ENCODE measurements at places on chromosomes 1 and 21.
A peak's percentile ranks its signal among the peaks of the same experiment; 100 is the strongest.

- no peak for DNase-seq
These were observed 134.9 kb upstream of the B3GALT2 start for GRCh38 chr1:193321242-193321840.

DNA sequence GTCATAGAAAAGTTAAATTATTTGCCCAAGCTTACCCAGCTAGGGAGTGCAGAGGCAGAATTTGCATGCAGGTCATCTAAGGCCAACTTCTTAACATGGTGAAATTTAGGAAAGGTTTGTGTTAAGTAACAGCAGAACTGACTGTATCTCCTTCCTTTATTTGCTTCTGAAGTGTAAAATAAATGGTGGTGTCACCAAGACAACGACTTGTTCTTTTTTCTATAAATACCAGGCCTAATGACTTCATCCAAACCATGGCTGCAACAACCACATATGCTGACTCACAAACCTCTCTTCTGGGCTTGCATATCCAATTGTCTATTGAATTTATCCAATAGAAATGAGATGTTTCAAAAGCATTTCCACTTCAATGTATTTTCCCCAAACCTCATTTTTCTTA lies 19.1 kb downstream of the COL24A1 start:
- DNase-seq = peak; percentile 72

- no peak for DNase-seq
These were observed 274.4 kb downstream of the PTBP2 start for GRCh38 chr1:96996001-96996400.

GRCh38 chr1:4638345-4638729 lies 16.1 kb upstream of the AJAP1 start:
- no peak for DNase-seq

- no peak for DNase-seq
These were observed 98.5 kb downstream of the OSBPL9 start for GRCh38 chr1:51715369-51715768.

DNA sequence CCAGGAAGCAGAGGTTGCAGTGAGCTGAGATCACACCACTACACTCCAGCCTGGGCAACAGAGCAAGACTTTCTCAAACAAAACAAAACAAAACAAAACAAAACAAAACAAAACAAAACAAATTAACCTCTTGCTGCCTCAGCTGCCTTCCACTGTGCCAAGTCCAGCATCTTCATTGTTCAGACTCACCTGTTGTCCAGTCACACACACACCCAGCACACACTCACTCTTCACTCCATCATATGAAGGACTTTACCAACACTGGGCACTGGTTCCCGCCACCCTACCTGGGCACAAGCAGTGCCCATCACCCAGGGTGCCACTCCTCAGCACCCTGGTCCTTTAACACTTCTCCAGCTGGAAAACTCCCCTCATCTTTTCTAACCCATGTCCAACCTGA lies 14.6 kb downstream of the PYCR2 start:
- DNase-seq = no peak

DNA sequence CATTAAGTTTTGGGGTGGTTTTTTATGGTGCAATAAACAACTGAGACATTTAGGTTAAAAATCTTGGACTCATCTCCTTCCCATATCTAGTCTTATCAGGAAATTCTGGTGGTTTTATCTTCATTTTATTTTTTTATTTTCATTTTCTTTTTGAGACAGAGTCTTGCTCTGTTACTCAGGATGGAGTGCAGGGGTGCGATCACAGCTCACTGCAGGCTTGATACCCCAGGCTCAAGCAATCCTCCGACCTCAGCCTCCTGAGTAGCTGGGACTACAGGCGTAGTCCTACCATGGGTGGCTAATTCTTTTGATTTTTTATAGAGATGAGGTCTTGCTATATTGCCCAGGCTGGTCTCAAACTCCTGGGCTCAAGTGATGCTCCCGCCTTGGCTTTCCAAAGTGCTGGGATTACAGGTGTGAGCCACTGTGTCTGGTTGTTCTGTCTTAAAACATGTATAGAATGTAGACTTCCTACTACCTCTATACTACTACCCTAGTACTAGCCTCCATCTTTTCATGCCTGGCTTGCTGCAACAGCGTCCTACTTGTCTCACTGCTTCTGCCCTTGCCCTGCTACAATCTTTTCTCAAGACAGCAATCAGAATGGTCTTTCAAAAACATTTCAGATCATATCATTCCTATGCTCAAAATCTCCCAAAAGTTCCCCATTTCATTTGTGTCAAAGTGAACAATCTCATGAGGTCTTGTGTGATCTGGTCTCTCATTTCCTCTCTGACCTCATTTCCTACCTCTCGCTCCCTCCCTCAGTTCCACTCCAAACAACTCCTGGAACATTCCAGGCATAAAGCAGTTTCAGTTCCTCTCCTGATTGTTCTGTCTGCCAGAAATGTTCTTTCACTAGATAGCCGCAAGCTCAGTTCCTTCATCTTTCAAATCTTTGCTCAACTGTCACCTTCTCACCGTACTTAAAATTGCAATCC lies 5.9 kb upstream of the FCGR2A start:
- DNase-seq = no peak

GRCh38 chr1:20178634-20179370 lies 7.1 kb upstream of the UBXN10 start:
- no peak for DNase-seq

- no peak for DNase-seq
These were observed 49.4 kb downstream of the PRSS38 start for GRCh38 chr1:227864882-227865281.

- DNase-seq = no peak
These were observed 32.4 kb downstream of the ZNF326 start for GRCh38 chr1:90027281-90027680.

- DNase-seq = peak; percentile 93
These were observed 21.0 kb downstream of the B3GALT5 start for GRCh38 chr21:39633770-39634181.

GRCh38 chr1:38929476-38929875 lies 12.2 kb downstream of the RHBDL2 start:
- no peak for DNase-seq

DNA sequence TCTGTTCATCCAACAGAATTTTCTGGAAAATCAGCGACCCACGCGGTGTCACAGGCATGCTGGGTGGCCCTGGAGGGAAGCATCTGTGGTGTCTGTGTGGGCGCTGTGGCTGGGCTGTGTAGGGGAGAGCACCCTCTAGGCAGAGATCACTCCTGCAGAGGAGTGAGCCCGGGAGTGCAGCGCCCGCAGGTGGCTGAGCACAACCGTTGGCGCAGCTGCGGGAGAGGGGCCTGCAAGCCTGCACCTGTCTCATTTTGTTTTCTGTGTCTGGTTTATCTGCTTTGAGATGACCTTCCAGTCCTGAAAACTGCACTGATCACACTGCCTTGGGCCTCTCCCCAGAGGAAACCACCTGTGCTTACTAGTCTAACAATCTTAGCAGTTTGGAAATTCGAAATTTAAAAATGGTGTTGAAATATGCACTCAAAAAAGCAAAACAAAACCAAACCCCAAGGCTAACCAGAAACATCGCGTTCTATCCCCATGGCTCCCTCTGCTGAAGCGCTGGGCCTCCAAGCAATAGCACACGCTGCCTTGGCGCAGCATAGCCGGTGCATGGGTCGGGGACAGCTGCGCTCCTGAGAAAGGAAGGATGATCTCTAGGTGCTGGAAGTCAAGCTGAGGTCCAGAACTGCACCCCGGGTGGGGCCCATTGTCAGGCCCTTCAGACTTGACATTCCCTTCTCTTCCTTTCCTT lies 4.8 kb downstream of the FAM3B start:
- no peak for DNase-seq

GRCh38 chr1:53134042-53134485 lies 8.4 kb downstream of the SLC1A7 start:
- no peak for DNase-seq

GRCh38 chr1:153220606-153221303 lies 3.4 kb downstream of the PRR9 start:
- DNase-seq = no peak

GRCh38 chr1:44723064-44723463 lies 7.9 kb downstream of the RNU5D-1 start:
- no peak for DNase-seq

GRCh38 chr21:28224191-28224726 lies 768.4 kb downstream of the LTN1 start:
- no peak for DNase-seq

GRCh38 chr1:22619252-22619651 lies 17.2 kb upstream of the C1QA start:
- no peak for DNase-seq

DNA sequence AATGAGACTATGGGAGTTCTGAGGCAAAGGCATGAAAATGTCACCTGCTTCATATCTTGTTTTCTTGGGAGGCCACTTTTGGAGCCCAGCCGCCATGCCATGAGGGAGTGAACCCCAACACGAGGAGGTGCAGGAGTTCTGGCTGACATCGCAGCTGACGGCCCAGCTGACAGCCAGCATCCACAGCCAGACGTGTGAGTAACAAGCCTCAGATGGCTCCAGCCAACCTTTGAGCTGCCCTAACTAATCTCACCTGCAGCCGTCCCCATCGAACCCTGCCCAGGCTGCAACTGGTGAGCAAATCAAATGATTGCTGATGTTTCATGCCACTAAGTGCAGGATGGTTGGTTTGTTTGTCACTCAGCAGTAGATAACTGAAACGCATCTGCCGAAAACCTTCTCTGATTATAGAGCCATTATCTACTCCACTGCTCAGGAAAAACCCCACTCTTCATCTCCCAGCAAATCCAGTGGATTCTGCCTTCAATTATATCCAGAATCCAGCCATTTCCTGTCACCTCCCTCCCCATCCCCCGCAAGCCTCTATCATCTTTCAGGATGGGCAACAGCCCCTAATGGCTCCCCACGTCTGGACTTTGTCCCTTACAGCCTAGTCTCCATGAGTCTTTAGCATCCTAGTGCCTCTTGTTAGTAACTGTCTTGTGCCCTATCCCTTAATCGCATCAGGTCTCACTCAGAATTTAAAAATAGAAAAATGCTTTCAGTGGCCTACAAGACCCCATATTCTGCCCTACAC lies 18.5 kb upstream of the RAB4A start:
- DNase-seq = no peak

DNA sequence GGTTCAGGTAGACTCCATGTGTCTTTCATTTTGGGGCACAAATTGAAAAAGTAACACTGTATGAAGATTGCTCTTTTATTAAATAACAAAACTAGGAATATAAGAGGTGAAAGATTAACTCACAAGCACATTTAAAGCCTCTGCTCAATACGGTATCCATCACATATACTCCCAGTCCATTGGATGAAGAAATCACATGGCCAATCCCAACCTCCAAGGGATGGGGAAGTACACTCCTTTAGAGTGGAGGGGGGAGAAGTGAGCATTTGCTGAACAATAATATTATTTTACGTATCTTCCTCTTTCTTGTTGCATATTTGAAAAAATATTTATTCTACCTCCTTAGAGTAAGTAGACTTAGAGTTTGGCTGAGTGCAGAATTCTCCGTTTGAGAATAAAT lies 316.5 kb downstream of the LMX1A start:
- DNase-seq = no peak

GRCh38 chr1:33372677-33373076 lies 51.8 kb upstream of the A3GALT2 start:
- no peak for DNase-seq

- no peak for DNase-seq
These were observed 318.1 kb downstream of the KCNH1 start for GRCh38 chr1:210815641-210816550.

DNA sequence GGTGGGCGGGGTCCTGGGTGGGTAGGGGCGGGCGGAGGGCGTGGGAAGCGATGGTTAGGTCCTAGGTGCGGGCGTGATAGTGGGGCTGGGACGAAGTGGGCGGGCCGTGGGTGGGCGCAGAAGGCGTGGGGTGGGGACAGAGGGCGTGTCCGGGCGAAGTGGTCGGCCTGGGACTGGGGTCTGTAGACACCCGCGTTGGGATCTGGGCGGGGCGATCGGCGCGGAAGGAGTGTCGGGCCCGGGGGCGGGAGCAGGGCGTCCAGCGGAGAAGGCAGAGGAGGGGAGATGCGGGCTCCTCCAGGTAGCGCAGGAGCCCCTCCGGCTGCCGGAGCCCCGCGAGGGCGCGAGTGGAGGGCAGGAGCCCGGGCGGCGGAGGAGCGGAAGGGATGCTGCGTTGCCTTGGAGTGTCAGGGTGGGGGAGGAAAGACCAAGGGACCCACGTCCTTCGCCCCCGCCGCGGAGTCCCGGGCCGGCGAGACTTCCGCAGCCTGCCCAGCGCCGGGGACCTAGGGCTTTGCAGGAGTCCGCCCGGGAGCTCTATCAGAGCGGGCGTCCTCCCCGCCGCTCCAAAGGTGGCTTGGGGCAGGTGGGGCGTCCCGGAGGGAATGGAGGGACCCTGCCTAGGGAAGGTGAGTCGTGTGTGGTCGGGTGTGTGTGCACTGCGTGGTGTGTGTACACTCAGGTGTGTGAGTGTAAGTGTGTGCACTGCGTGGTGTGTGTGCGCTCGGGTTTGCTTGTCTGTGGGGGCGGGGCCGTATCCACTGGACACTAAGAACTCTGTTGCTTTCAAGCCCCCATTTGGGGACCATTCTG lies 27.0 kb upstream of the PRSS38 start:
- DNase-seq = no peak

- no peak for DNase-seq
These were observed 40.2 kb upstream of the DMRTB1 start for GRCh38 chr1:53419034-53419433.

DNA sequence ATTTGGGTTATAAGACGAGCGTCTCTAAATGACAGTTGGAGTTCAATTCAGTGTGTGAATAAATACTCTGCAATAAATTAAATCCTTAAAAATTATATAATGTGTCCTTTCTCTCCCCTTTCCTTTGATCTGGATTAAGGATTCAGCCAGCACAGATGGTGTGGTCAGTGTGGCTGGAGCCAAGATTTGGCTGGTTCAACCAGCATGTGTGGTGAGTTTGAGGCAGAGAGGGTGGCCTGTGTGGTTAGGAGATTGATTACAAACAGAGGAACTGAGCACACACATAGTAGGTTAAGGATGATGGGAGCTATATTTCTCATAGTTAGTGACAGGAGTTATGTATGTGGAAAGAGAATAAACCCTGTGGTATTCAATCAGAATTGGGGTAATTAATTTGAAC lies 14.2 kb upstream of the AMIGO1 start:
- no peak for DNase-seq

DNA sequence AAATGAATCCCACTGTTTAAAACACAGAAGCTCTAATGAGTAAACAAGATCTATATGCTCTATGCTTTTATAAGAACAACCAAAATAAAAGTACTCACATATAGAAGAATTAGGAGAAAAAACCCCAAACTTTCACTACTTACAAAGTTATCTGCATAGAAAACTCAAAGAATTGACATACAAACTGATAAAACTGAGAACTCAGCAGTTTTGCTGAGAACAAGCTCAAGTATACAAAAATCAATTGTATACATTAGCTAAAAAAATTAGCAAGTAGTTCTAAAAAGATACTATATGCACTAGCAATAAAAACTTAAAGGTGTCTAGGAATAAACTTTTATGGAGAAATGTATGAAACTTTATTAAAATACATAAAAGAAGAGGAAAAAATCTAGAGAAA lies 186.2 kb upstream of the KAZN start:
- DNase-seq = no peak

- DNase-seq = no peak
These were observed 47.7 kb downstream of the PPIAL4G start for GRCh38 chr1:148435406-148435805.

GRCh38 chr1:14590411-14591180 lies 7.9 kb upstream of the KAZN start:
- no peak for DNase-seq

Measured in HS-5 (cell line).